CMK (cell line): ENCODE measurements at places on chromosomes 16 and 17.

GRCh38 chr17:43782913-43783680, 2.9 kb downstream of the CFAP97D1 start:
- no peak for DNase-seq

DNA sequence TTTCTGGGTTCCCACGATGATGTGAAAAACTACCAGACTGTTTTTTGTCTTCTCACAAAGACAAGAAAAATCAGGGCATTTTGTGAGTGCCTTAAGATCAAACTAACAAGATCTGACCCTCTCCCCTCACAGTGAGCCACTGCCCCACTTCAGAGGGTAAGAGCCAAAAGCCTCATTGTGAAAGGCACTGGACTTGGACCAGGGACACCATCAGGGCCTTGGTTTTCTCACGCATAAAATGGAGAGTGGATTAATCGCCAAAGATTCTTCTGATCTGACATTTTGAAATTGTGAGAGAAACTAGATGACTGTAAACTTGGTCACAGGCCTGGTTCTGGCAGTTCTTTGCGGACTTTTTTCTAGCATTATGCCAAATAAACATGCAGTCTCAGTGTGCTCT, 21.0 kb upstream of the ENDOV start:
- DNase-seq = no peak

GRCh38 chr17:11324846-11325420, 83.9 kb downstream of the SHISA6 start:
- DNase-seq = no peak

DNA sequence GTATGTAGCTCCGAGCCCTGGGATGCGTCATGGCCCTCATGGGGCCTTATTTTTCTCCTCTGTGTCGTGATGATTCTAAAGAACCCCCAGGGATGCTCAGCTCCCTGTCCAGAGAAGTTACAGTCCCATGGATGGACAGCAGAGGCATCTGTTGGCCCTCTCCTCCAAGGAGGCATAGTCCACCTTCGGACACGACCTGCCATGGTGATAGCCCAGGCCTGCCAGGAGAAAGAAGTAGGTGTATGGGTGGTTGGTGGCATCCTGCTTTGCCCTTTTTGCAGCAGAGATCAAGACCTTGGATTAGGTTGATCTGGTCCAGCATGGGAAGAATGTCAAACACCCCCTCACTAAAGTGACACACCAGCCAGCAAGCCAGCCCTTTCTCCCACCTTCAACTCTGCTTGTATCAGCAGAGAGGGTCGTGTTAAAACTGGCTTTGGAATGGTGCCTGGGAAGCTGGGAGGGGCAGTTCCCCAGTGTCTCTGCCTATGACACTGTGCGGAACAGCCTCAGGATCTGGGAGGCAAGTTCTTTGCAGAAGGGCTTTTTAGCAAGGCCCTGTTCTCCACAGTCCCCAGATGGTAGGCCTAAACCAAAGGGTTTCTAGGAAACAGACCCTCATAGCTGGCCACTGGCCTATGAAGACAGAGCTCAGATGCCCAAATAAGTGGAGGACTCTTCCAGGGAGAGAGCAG, 259.9 kb upstream of the RPL38 start:
- no peak for DNase-seq

GRCh38 chr17:7651665-7652387, 1.1 kb downstream of the ATP1B2 start:
- DNase-seq = no peak
